Left ventricle myocardium superior (tissue), 1 donor: ENCODE measurements at places on chromosomes 2 and 18.

- DNase-seq, result no peak
Measured at GRCh38 chr18:60862988-60863387, 470.2 kb upstream of the CDH20 start.

GRCh38 chr2:172877826-172878225 is 142.2 kb downstream of the RAPGEF4 start:
- no peak for DNase-seq

GRCh38 chr2:84217456-84217855 is 241.6 kb downstream of the SUCLG1 start:
- DNase-seq, result no peak

DNA sequence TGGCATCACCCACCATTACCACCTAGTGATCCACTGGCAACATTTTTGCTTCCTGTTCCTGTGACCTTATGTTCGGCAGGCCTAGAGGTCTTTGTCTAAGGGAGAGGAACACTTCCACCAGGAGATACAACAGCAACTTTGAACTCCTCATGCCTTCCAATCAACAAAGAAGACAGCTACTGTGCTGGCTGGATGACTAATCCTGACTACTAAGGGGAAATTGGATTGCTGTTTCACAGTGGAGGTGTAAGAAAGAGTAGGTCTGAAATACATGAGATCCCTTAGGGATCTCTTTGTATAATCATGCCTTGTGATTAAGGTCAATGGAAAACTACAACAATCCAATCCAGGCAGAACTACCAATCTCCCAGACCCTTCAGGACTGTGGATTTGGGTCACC is 45.2 kb downstream of the EIF2AK3 start:
- DNase-seq, result no peak

DNA sequence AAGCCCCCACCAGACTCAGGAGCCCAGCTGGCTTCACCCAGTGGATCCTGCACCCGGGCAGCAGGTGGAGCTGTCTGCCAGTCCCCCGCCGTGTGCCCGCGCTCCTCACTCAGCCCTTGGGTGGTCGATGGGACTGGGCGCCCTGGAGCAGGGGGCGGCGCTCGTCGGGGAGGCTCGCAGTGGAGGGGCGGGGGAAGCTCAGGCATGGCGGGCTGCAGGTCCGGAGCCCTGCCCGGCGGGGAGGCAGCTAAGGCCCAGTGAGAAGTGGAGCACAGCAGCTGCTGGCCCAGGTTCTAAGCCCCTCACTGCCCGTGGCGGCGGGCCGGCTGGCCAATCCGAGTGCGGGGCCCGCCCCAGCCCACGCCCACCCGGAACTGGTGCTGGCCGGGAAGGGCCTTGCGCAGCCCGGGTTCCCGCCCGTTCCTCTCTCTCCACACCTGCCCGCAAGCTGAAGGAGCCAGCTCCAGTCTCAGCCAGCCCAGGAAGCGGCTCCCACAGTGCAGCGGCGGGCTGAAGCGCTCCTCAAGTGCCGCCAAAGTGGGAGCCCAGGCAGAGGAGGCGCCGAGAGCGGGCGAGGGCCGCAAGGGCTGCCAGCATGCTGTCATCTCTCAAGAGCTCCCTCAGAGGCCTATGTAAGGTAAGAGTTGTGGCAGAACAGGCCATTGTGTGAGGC is 1307.8 kb upstream of the TMEFF2 start:
- DNase-seq, result no peak

- no peak for DNase-seq
Measured at GRCh38 chr2:85999061-85999831, 106.4 kb downstream of the POLR1A start.

- no peak for DNase-seq
Measured at GRCh38 chr18:11561293-11561692, 48.1 kb upstream of the SLC35G4 start.

- DNase-seq, result no peak
Measured at GRCh38 chr2:33497221-33497650, 20.8 kb downstream of the RASGRP3 start.

DNA sequence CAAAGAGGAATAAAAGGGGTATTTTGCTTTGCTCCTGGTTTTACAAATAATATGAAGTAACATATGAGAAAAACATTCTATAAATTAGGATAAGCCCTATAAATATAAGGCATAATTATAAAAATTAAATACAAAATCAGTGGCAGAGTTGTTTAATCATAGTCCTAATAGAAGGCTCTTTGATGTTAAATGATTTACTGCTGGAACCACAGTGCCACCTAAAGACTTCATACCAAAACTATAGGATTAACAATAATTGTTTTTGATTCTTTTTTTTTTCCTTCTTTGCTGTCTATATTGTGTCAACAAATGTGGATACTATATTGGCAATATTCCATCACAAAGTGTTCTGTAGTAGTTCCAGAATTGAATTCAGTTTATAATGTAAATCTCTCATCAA is 837.7 kb upstream of the SLC39A10 start:
- DNase-seq, result no peak

GRCh38 chr2:9093324-9093723 is 89.8 kb upstream of the MBOAT2 start:
- no peak for DNase-seq

DNA sequence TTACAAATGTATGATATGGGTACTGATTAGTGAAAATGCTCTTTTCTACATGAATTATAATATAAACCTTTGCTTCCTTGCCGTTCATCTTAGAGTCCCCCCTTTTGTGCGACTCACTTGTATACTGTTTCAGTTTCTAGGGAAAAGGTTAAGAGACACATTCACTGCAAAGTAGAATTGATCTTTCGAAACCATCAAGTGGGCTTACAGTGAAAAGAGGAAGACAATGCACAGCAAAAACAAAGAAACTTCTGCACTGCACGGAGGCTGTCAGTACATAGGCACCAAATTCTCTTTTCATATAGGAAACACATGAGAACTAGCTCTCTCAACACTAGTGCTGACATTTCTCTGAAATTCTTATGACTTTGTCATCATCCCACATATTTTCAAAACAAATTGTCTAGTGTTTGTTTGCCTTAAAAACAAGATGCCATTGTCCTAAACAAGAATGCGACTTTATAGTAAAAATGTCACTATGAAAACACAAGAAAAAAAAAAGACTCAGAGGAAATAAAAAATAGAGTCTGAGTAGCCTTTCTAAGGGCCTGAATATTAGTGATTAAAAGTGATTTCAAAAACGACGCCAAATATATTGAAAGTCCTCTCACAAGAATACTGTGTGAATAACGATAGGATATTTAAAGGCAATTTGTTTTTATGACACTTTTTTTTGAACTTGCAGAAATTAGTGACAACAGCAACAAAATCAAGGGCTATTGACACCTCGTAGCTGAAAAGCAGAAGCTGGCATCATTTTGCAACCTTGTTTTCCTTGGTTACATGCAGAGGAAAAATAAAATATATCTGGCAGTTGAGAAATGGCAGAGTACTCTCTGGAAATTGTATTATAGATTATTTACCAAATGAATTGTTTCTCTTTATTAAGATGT is 827.0 kb downstream of the BCL11A start:
- DNase-seq, result no peak

- no peak for DNase-seq
Measured at GRCh38 chr18:80200171-80200931, 47.0 kb downstream of the PARD6G start.
